ENCODE measurements at places on chromosomes 5 and 9.

DNA sequence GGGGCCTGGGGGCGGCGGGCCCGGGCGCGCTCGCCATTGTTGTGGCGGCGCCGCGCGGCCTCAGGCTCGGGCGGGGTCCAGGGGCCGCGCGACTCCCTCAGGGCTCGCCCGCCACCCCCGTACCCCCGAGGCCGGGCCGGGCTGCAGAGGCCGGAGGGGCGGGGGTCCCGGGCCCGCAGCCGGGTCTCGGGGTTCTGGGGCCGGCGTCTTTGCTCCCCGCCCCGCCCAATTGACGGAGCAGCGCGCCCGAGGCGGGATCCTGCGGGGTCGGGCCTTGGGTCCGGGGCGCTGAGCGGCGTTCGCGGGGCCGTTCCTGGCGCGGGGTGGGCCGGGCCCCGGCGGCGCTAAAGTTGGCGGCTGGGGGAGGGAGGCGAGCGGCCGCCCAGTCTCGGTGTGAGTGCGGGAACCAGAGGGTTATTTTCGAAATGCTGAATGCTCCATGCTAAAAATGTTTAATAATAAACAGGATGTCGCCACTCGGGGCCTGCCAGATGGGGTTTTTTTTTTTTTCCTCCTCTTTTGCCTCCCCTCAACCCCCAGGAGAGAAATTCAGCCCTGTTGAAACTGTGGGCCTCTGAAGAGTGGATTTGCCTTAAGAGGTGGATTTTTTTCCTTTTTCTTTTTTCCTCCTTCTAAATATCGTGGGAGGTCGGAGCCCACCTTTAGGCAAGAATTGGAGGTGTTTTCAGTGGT is 724 bp downstream of the PRRC2B start:
- ATAC-seq: peak; percentile 16

GRCh38 chr9:129093602-129094386 is 12.9 kb downstream of the DOLPP1 start:
- ATAC-seq: no peak

GRCh38 chr5:113336975-113337374 is 97.8 kb downstream of the TSSK1B start:
- ATAC-seq: no peak

DNA sequence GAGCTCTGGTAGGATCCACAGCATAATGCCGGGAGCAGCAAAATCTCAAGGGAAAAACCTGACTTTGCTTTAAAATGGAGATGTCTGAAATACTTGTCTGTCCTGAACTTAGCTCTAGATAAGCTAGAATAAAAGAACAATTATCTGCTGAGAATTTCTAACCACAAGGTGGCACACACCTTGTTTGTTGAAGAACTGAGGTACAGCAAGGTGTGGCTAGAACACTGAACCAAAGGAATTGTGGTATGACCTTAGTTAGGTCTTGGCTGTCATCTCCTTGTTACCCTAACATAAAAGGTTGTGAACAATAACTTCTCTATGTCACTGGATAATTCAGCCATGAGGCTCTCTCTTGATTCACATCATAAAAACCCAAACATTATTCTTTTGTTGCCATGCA is 72.3 kb upstream of the ANXA1 start:
- ATAC-seq: no peak

DNA sequence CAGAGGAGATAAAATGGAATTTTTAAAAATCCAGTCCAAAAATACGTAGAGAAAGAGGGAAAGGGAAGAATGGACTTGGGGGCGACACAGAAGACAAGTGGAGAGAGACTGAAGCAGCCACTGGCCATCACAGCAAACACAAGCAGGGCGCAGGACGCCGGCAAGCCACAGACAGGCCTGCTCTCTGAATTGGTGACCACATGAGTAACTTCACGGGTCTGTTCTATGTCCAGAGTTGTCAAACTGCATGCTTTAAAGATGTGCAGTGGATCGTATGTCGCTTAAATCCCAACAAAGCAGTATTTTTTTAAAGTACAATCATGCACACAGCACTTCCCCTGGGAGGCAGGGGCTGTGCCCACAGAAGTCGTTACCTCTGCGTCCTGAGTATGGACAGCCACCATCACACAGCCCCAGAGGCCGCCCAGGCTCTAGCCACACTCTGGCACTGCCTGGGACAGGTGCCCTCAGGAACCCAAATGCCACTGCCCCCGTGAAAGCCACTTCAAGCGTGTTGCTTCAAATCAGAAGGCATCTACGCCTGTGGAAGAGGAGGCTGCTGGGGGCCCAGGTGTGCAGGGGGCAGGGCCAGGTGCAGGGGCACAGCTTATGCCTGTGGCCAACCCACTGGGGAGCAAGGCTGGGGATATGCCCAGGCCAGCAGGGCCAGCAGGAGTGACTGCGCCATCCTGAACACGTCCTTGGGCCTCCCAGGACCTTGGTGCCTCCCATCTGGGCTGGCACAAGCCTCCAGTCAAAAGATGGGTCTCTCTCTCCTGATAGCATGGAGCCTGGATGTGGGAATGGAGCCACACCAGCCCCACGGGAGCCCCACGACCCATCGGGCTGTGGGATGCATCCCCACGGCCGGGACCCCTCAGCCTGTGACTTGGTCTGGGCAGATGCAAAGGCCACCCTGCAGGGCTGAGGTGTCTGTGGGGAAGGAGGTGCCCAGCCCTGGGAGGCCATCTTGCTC is 5.9 kb upstream of the LRRC14B start:
- ATAC-seq: no peak

- no peak for ATAC-seq
Observed at GRCh38 chr9:82492274-82492673, 503.7 kb downstream of the SPATA31D1 start.

GRCh38 chr9:5389109-5389732 is 48.5 kb downstream of the PLGRKT start:
- ATAC-seq: peak; percentile 58

DNA sequence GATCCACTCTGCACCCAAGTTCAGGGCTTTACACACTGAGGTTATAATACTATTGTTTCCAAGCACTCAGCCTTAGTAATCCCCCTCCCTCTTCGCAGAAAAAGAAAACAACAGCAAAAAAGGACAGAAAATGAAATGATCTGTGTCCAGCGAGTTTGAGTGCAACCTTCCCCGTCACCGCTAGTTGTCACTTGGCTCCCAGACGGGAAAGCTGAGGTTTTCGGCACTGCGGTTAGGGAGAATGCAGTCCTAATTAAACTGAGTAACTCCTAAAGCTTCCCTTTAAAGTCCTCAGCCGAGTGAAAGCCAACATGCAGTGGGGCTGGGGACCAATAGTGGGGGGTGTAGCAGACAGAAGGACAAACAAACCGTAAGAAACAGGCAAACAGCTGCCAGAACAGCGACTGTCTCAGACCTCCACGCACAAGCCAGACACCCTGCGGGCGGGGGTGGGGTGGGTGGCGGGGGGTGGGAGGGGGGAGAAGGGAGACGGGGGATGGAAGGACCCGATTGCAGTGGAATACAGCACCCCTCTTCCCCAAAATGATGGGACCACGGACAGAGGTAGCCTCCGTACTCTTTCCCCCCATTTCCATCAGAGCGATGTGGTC is 680 bp downstream of the GLRA1 start:
- no peak for ATAC-seq

DNA sequence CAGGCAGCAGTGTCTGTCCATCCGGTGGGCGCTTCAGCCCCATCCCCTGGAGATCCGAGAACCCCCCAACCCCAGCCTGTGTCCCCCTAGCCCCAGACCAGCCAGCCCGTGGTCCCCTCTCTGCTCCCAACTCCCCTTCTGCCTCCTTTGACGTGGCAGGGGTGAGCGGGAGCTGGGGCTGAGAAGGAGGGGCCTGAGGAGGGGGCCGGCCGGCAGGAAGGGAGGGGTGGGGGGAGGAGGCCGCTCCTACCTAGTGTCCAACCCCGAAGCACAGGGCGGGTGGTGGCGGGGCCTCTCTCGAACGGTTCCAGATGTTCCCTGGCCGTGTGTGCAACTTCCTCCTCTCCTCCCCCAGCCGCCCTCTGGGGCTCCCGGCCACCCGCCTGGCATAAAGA is 31.0 kb downstream of the GOLGA2 start:
- ATAC-seq: no peak

GRCh38 chr9:124038790-124039633 is 27.4 kb downstream of the LHX2 start:
- no peak for ATAC-seq

DNA sequence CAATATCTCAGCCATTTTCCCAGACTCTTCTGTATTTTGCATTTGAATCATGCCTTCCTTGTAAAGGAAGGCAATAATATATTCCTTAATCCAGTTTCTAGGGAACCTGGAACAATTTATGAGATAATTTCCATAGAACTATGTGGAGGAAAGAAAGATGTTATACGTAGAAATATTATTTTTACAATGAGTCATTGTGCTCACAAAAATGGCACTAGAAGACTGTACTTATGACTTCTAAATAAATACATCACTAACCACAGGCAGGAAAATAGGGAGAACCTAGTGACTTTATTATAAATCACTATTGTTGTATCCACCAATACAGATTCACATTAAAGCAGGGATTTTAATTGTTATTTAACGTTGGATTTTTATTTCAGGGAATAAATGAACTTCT is 87.6 kb downstream of the FBXO38 start:
- ATAC-seq: no peak

DNA sequence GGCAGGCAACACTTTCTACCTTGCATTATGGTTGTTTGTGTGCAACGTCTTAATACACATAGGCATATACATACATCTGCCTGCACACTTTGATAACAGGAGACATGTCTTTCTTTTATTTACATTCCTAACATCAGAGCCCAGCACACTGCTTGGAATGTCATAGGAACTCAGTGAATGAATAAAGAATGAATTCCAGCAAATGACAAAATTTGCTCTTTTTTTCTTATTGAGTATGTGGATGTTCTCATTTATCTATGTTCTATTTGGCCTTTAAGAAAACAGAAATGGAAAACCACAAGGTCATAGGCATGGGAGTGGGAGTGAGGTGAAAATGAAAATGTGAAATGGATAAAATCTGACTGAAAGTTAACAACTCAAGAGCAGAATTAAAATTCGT is 36.3 kb upstream of the PALM2AKAP2 start:
- ATAC-seq: no peak

DNA sequence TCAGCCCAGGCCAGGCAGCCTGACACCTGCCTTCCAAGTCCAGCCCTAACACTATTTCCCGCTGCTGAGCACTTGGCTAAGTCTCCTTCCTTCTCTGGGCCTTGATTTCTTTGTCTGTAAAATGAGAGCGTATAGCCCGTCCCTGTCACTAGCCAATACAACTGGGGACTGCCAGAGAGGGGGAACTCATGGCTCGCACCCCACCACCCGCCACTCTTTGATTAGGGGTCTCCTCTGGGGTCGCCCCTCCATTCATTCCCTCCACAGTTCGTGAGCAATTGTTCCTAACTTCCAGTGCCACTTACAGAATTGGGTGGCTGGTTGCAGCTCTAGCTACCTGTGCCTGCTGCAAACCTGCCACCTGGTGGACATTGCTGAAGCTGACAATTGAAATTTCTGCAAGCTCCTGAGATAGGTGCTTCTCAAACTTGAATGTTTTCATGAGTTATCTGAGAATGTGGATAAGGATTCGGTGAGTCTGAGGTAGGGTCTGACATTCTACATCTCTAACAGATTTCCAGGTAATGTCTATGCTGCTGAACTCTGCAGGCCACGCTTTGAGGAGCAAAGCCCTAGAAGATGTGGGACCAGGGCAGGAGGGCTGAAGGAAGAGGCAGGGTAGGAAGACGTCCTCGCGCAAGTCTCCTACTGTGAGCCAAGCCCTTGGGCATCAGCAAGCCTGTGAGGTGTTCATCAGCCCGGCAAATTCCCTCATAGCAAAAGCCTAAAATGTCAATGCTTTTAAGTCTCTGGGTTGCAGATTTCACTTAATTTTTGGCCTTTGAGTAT is 13.3 kb upstream of the RECK start:
- peak; percentile 32 for ATAC-seq

DNA sequence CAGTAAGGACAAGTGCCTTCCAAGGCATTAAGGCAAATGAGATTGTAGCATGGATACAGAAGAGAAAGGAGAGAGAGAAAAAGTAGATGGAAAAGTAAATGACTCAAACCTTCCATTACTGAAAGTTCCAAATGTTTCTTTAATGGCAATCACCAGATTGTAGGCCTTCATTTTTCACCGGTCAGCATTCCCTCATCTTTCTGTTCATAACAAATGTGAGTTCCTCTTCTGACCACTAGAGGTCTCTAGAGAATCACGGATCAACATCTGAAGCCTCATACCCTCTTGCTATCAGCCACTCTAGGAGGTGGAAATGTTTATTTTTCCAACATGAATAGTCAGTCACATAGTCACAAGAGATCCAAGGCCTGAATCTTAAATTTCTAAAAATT is 73.6 kb upstream of the RPS23 start:
- peak; percentile 48 for ATAC-seq

- no peak for ATAC-seq
Observed at GRCh38 chr5:57037355-57037754, 85.4 kb upstream of the MIER3 start.

- ATAC-seq: no peak
Observed at GRCh38 chr5:15604986-15605385, 105.0 kb downstream of the FBXL7 start.

GRCh38 chr5:168878135-168878745 is 299.1 kb upstream of the PANK3 start:
- ATAC-seq: no peak
